Left colon (tissue), 2 donors: ENCODE measurements at places on chromosomes 1 and 21. TPM values are rescaled to one million over a fixed set of nuclear protein-coding genes. Genes with fewer than 3 reads are reported as not detected.

B3GALT2 gene
- total RNA-seq: 0.46 TPM

DNA sequence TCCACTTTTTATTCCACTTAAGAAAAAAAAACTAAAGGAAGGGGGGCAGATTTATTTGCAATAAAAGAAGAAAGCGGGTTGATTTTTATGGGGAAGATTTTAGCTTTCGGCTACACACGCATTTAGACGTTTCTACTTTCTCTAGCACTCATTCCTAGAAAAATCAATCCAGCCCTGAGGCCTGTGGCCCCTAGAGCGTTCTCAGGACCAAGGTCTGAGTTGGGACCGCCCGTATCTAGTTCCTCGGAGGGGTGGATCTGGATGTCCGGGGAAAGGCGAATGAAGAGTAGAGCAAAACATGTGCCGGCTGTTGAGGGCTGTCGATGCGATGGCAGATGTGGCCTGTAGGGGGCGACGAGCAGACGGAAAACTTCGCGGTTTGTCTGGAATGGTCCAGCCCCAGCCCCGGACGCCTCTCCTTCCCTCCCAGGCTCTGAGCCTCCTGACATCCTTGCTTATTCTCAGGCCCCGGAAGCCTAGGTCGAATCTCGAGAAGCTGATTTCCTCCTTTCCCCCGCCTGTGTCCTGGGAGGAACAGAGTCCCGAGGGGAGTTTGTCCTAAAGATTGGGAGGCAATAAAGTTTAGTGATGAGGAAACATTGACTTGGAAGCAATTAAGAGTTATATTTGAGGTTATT is 5.2 kb downstream of the FOXD3 start:
- DNase-seq: no peak

DNA sequence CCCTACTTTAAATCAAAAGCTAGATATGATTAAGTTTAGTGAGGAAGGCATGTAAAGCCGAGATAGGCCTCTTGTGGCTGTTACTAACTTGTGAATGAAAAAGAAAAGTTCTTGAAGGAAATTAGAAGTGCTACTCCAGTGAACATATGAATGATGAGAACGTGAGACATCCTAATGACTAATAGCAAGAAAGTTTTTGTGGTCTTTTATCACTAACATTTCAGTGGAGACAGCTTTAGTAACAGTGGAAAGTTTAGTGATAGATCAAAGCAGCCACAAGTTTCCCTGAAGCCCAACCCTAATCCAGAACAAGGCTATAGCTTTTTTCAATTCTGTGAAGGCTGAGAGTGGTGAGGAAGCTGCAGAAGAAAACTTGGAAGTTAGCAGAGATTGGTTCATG is 73.6 kb upstream of the LRRC8B start:
- no peak for DNase-seq

- peak; percentile 87 for DNase-seq
These were observed 7.5 kb downstream of the SHISA4 start for GRCh38 chr1:201895913-201896807.

DNA sequence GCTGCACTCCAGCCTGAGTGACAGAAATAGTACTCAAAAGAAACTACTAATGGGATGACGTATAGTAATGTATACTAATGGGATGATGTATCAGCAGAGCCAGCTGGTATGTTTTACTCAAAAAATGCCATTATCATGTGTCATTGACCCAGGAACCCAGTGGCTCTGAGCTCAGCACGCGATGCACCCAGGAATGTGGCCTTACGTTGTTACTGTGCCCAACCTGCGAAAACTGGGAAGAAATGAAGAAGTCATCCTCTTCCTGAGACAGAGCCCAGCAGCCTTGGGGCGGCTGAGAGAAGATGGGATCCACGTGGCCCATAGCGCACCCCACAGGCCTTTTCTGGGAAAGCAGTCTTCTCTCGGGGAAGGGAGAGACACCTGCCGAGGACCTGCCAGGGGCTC is 8.8 kb downstream of the UBE2J2 start:
- no peak for DNase-seq

- DNase-seq: peak; percentile 51
These were observed 1.6 kb upstream of the AJAP1 start for GRCh38 chr1:4652631-4653327.
